ENCODE measurements at places on chromosomes 2 and 18. TPM values are rescaled to one million over a fixed set of nuclear protein-coding genes. Genes with fewer than 3 reads are reported as not detected.

GRCh38 chr2:238847841-238848690, at the start of gene TWIST2:
TSS of gene TWIST2 (plus strand) at chr2:238848085. CDS start at chr2:238848216, 131 bp downstream.
- peaks cover 27% of the 10 kb centered on the region for H3K27me3 ChIP-seq
- H3K4me3 ChIP-seq, result peak within 1 kb of the TSS; percentile 71
- H3K4me1 ChIP-seq, result peaks cover 13% of the 10 kb centered on the region
- DNase-seq, result no peak
- no peaks in the 10 kb centered on the region for H3K36me3 ChIP-seq
- H3K27ac ChIP-seq, result no peak within 1 kb of the TSS

The ABCG8 gene
- total RNA-seq, result not detected

- no peak for DNase-seq
- no peaks in the 10 kb centered on the region for H3K36me3 ChIP-seq
- H3K4me1 ChIP-seq, result no peaks in the 10 kb centered on the region
- no peak overlapping the region for H3K27ac ChIP-seq
- no peak overlapping the region for H3K4me3 ChIP-seq
- H3K27me3 ChIP-seq, result peaks cover 29% of the 10 kb centered on the region
These were observed 251.7 kb upstream of the HNRNPA3 start for GRCh38 chr2:176960736-176961520.

The REG1B gene
- total RNA-seq, result not detected

GRCh38 chr18:38313831-38314230, 748.2 kb upstream of the CELF4 start:
- peaks cover 2% of the 10 kb centered on the region for H3K27me3 ChIP-seq
- H3K27ac ChIP-seq, result no peak overlapping the region
- H3K4me1 ChIP-seq, result no peaks in the 10 kb centered on the region
- H3K4me3 ChIP-seq, result no peak overlapping the region

- H3K4me3 ChIP-seq, result no peak overlapping the region
- H3K27me3 ChIP-seq, result peaks cover 6% of the 10 kb centered on the region
- H3K27ac ChIP-seq, result no peak overlapping the region
- H3K4me1 ChIP-seq, result no peaks in the 10 kb centered on the region
These were observed 147.7 kb downstream of the CTNNA2 start for GRCh38 chr2:79660557-79660956.

The ANKRD30B gene
- total RNA-seq, result not detected

Data from chondrocyte (in vitro differentiated cells).